ENCODE measurements at places on chromosomes 5 and 9. TPM values are rescaled to one million over a fixed set of nuclear protein-coding genes. Genes with fewer than 3 reads are reported as not detected.

SPATA31C1 gene
- total RNA-seq, result not detected

CDO1 gene
- 0.18 TPM for total RNA-seq

OR1J2 gene
- total RNA-seq, result not detected

GABRA1 gene
- not detected for total RNA-seq

IRX2 gene
- not detected for total RNA-seq

- no peak for DNase-seq
Observed at GRCh38 chr5:84741056-84741455, 356.4 kb upstream of the EDIL3 start.

GRCh38 chr9:96621618-96622017 is 2.0 kb upstream of the CDC14B start:
- DNase-seq, result no peak

GRCh38 chr9:4009006-4009511 is 290.8 kb downstream of the GLIS3 start:
- no peak for DNase-seq

GRCh38 chr5:74081126-74081525 is 455.1 kb downstream of the ARHGEF28 start:
- no peak for DNase-seq

DNA sequence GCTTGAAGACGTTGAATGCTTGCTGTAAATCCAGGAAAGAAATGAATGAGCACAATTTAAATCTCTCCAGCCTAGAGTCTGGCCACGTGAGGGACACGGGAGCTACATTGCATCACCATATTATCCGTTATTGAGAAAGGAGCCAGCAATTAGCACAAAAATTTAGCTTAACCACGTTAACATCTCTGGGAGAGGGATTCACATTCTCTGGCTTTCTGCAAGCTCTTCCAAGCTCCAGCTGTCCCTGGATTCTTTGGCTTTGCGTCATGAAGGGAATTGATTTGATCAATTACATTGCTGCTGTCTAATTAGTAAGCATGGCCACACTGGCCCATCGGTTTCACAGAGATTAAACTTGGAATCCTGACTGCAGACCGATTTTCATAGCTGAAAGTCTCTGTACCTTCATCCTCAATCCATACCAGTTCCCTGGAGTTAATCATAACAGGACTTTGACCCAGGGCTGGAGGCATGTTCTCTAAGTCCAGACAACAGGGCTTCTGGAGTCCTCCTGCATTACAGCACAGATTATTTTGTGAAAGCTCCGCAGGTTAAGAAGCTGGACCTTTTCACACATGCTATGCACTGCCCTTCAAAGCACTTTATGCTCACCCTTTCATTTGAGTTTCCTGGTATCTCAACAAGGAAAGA is 31.6 kb downstream of the ADRA1B start:
- no peak for DNase-seq

- no peak for DNase-seq
Observed at GRCh38 chr5:136058039-136058971, 29.5 kb downstream of the TGFBI start.

- DNase-seq, result no peak
Observed at GRCh38 chr5:160479926-160480325, 58.3 kb downstream of the PTTG1 start.

- no peak for DNase-seq
Observed at GRCh38 chr9:79917421-79917820, 345.7 kb downstream of the TLE4 start.

DNA sequence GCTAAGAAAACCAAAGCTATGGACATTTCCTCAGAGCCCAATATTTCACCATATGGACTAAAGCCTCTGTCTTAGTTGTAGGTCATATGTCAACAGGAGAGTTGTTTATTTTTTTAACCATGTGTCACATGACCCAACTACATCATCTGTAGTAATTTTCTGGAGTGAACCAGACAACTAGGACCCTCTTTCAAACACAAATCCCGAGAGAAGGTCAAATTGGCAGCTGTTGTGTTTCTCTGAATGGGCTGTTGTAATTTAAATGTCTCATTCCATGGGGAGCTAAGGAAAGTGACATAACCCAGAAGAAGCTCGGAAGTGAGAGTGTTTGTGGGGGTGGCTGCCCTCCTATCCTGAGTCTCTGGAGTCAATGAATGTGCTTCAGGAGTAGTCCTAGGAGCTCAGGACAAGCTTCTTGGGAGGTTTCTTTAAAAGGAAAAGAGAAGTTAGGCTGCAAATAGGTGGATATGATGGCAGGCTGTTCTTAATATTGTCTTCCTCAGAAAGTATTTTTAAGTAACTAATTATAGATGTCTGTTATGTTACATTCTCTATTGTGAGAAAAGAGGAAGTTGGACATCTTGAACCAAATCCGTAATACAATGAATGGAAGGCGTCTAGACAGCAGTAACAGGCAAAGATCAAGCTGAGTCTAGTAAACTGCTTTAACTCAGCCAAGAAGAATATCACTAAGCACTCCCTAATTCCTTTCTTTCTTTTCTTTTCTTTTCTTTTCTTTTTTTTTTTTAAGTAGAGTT is 50.1 kb downstream of the TMEM167A start:
- DNase-seq, result no peak

- no peak for DNase-seq
Observed at GRCh38 chr5:151780348-151780747, 8.6 kb downstream of the G3BP1 start.

DNA sequence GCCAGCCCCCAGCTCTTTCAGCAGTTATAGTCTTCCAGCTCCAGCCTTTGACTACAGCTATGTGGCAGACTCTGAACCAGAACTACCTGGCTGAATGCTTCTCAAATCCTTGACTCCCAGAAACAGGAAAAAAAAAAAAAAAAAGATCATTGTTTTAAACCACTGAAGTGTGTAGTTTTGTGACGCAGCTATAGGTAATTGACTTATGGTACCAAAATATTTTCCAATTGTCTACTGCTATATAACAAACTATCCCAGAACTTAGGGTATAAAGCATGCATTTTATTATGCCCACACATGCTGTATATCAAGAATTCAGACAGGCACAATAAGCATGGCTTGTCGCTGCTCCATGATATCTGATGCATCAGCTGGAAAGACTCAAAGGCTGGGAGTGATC is 127.1 kb upstream of the POC5 start:
- DNase-seq, result no peak

DNA sequence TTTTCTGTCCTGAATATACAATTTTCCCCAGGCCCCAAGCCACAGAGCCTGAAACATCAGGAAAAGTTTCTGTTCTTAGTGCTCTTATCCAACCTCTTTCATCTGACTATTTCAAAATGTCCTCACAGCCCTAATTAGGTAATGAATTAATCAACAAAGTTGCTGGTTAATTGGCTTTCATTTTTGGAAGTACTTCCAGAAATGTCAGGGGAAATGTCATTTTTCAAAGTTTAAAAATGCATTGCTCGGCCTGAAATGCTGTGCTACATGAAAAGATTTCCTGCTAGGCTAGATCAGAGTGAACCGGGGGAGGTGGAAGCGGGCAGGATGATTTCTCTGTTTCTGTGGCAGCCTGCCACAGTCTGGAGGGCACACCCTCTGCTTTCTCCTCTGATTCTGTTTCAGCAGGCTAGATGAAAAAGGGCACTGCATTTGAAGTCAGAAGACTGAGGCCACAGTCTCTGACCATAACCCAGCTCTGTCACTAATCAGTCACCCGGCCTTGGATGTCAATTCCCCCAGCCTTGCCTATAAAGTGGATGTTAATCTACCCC is 55.9 kb upstream of the BARX1 start:
- DNase-seq, result peak; percentile 14

Measured in activated CD8-positive, alpha-beta T cell treated with anti-CD3 and anti-CD28 coated beads for 36 hours (primary cell).